ENCODE measurements at places on chromosomes 1 and 21.

- DNase-seq, result no peak
These were observed 346.7 kb downstream of the SMYD3 start for GRCh38 chr1:246160374-246160773.

GRCh38 chr1:167165948-167166689 is 54.6 kb upstream of the POU2F1 start:
- DNase-seq, result peak; percentile 96

DNA sequence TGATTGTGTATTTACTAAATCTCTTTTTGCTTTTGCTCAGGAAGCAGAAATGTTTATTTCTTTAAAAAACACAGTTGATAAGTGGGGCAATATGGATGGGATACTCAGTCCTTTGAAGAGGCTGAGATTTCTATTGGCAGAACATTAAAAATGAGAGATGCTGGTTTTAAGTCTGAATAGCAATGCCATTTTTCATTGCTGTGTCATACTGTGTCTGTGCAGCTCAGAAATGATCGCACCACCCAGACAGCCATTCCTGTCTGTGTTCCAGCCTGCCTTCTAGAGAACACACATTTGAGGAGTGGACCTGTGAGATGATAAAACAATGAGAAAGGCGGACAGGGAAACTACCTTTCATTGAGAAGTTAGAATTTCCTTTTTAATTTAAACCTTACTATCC is 231.2 kb upstream of the USP24 start:
- no peak for DNase-seq

- no peak for DNase-seq
These were observed 99.5 kb upstream of the CD55 start for GRCh38 chr1:207221934-207222351.

DNA sequence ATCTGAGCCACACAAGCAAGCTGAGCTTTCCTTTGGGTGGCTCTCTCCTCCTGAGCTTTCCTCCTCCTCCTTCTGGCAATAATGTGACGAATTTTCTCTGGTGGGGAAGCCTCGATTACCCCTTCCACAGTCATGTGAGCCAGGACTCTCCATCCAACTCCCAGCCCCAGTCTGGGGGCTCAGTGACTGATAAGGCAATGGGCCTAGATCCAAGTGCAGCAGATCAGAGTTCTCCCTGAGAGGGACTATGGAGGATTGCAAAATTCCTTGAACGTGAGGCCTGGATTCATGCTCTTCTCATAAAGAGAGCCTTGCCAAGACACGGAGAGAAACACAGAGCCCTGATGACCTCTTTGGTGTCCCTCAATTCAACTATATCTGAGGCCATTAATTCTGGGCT is 31.3 kb upstream of the TRIM67 start:
- DNase-seq, result no peak

DNA sequence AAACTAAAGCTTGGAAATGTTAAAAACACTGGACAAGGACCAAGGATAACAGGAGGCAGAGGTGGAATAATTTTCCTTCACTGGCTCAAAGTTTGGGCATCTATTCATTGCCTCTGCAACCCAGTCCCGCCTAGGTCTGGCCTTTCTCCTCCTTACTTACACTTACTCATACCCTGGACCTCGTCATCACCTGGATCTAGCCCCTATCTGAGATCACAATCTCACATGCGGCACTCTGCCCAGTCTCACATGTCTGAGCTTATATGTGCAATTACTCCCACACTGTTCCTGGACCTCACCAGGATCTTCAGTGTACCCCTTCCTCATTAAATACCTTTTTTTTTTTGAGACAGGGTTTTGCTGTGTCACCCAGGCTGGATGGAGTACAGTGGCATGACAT is 37.6 kb downstream of the NVL start:
- peak; percentile 67 for DNase-seq

DNA sequence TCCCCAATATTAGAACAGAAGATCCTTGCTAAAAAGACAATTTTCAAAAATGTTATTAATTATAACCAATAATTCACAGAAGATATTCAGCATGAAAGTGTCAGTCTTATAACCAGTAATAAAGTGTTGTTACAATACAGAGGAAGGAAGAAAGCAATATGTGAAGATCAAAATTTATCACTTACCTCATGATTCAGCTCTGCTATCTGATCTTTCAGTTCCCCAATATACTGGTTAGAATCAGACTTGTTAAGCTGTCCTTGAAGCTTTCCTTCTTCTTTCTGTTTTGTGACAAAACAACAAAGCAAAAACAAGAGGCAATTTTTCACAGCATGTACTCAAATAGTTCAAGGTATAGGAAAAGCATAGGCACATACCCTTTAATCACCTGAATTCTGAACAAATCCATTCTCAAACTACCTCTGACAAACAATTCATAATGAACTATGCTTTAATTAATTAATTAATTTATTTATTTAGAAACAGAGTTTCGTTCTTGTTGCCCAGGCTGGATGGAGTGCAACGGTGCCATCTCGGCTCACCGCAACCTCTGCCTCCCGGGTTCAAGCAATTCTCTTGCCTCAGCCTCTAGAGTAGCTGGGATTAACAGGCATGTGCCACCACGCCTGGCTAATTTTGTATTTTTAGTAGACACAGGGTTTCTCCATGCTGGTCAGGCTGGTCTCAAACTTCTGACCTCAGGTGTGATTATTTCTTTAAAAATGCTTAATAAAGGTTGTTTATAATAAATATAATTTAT is 76.9 kb upstream of the GFI1 start:
- DNase-seq, result no peak

DNA sequence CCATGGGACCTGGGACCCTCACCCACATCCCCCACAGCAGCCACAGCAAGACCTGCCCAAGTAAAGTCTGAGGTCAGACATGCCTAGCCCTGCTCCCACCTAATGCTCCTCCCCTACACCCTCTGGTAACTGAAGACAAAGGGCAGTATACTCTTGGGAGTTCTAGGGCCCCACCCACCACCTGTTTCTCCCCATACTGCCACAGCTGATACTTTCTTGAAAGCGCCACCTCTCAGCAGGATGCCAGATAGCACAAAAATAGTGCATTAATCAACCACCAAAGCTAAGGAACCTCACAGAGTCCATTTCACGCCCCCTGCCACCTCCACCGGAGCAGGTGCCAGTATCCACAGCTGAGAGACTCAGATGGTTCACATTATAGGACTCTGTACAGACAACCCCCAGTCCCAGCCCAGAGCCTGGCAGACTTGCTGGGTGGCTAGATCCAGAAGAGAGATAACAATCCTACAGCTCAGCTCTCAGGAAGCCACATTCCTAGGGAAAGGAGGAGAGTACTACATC is 238.1 kb downstream of the LRRC40 start:
- DNase-seq, result no peak

- no peak for DNase-seq
These were observed 13.4 kb upstream of the AGTRAP start for GRCh38 chr1:11722538-11722937.

DNA sequence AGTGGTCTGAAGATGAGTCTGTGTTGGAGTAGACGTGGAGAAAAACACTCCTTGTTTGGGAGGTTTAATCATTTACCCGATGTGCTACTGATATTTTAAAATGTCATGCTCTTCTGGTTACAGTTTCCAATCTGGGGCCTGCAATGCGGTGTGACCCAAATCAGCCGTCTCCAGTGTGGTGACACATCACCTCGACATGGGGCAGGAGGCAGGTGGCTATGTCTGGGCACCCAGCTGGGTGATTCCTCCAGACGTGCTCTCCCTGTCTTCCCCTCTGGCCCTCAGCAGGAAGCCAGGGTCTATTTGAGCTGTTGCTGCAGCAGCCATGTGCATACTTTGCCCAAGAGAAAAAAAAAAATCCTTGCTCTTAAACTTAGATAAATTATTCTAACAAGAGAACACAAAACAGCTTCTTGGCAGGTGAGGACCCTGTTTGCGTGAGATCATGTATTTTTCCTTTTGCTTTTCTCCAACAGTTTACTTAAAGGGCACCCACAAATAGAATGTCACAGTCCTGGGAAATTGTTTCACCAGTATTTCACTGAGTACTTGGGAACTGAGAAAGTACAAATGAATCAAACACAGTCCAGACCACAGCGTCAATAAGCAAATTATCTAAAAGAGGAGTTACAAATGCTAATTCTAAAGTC is 38.9 kb upstream of the MAP10 start:
- DNase-seq, result no peak

DNA sequence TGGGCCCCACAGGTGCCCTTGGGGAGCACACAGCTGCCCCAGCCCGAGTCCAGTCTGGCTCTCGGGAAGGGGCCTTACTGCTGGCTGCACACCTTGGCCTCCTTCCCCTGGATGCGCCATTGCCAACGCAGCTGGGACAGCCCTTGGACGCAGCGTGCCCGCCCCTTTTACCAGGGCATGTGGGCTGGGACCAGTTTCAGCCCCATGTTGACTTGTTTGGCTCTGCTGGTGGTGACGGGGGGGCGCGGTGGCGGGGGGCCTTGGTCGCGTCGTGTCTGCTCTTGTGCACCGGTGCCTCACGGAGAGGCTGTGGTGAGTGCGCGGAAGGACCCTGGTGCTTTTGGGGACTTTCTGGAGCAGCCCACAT is 19.6 kb downstream of the SKI start:
- no peak for DNase-seq

- no peak for DNase-seq
These were observed 67.3 kb downstream of the VAV3 start for GRCh38 chr1:107897438-107898345.

GRCh38 chr1:177771688-177772087 is 198.2 kb downstream of the SEC16B start:
- no peak for DNase-seq

Data from LNCaP clone FGC (cell line).